Right lobe of liver (tissue), 6 donors: ENCODE measurements at places on chromosomes 2 and 18. TPM values are rescaled to one million over a fixed set of nuclear protein-coding genes. Genes with fewer than 3 reads are reported as not detected.

CHRND gene
- not detected for total RNA-seq

AOX1 gene
- total RNA-seq, result 560 TPM

MYO7B gene
- total RNA-seq, result not detected

KIF5C gene
- total RNA-seq, result 0.32 TPM

SAG gene
- not detected for total RNA-seq

GRCh38 chr2:1749489-1750119 lies 5.3 kb upstream of the PXDN start:
- H3K36me3 ChIP-seq, result no peaks in the 10 kb centered on the region
- H3K4me1 ChIP-seq, result no peaks in the 10 kb centered on the region
- no peak overlapping the region for H3K27ac ChIP-seq
- no peak for DNase-seq

DNA sequence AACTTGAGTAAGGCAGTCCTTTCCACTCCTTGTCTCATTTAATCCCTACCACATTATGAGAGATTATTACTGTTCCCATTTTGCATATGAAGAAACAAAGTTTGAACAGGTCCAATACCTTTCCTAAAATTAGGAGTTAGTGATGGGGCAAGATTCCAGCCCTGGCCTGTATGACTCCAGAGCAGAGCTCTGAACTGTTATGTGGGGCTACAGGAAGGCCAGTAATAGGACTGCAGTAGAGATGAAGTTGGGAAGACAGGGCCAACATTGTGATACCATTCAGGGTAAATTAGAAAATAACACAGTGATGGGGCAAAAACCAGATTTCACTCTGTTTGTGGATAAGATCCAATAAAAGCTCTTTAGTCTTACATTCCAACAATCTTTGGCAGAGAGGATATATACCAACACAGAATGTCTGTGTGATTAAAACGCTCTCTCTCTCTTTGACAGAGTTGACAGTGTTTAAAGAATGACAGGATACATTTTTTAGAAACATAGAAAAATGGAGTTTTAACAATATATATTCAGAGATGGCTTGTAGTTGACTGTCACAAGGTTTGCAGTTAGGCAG lies 22.7 kb downstream of the KATNAL2 start:
- no peak for DNase-seq
- H3K4me3 ChIP-seq, result no peak overlapping the region
- no peak overlapping the region for H3K27ac ChIP-seq
- H3K4me1 ChIP-seq, result no peaks in the 10 kb centered on the region

GRCh38 chr18:34647251-34647650 lies 62.8 kb upstream of the DTNA start:
- no peaks in the 10 kb centered on the region for H3K36me3 ChIP-seq
- H3K27ac ChIP-seq, result no peak overlapping the region
- DNase-seq, result no peak
- no peak overlapping the region for H3K4me3 ChIP-seq
- no peaks in the 10 kb centered on the region for H3K4me1 ChIP-seq

DNA sequence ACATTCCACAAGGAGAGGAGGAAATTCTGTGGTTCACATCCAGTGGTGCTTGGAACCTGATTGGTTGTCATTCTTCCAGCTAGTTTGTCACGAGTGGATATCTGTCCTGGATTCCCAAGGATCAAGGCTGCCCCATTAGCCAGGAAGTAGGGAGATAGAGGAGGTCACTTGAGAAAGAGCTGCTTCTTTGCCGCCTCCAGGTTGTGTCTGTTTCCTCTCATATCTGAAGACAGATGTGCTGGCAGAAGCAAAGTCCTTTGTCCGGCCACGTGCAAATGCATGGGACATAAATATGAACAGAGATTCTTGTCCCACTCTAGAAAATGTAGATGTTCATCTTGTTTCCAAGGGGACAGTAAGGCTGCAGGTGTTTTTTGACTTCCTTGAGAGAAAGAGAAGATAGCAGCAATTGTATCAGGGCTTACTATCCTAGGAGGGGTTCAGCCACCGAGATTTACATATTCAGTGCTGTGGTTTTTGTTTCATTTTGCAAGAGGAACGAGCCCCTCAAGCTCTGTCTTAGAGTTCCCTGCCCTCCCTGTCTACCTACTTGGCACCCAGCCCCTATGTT lies 174.4 kb downstream of the RPIA start:
- no peak for DNase-seq
- H3K27me3 ChIP-seq, result no peaks in the 10 kb centered on the region
- no peak overlapping the region for H3K4me3 ChIP-seq
- no peaks in the 10 kb centered on the region for H3K36me3 ChIP-seq
- H3K27ac ChIP-seq, result no peak overlapping the region

DNA sequence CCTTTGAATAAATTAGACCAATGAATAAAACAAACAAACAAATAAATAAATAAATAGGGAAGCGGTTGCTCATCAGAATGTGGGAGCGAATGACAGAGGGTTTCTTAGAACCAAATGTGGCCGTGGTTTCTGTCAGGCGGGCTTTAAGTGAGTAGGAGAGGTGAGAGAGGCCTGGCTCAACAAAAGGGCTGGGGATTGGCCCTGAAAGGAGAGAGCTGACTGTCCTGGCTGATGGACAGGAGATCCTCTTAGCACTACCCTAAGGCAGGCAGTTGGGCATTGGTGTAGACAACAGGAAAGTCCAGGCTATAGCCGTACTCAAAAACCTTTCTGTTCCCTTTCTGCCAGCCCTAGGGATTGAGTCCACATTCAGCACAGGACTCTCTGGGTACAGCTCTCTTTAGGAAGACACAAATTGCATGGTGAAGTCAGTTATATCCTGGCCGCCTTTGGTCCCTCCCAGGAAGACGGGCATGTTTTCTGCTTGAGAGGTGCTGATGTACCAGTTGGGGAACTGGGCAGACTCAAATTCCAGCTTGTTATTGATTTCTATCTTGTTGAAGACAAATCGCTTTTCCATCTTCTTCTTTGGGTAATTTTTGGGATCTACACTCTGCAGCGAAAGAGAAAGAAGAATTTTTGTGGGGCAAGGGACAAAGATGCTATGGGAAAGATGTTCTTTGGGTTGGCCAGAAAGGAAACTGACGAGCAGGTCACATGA lies 6.5 kb downstream of the IL1B start:
- no peaks in the 10 kb centered on the region for H3K27me3 ChIP-seq
- no peaks in the 10 kb centered on the region for H3K36me3 ChIP-seq
- no peak overlapping the region for H3K27ac ChIP-seq
- H3K4me3 ChIP-seq, result no peak overlapping the region
- DNase-seq, result no peak

DNA sequence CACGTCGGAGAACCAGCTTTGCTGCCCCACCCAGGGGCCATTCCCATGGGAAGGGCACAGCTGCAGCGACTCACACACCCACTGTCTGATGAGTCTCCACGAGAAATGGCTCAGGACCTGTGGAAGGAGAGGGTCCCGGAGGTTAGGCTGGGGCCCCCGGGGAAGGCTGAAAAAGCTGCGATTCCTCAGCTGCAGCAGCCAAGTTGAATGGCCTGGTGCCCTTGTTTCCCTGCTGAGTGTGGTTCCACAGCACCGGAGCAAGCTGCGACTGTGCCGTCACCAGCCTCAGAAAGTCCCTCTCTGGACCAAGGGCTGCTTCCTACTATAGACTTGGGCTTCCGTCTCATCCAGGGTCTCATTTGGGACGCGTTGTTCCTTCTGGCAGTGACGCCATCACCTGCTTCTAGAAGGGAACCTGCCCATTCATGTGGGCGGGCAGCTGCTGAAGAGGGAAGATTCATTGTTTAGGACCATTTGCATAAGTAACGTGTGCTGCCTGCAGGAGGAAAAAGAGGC lies 180.2 kb downstream of the INHBB start:
- H3K36me3 ChIP-seq, result no peaks in the 10 kb centered on the region
- DNase-seq, result no peak
- no peak overlapping the region for H3K4me3 ChIP-seq
- no peaks in the 10 kb centered on the region for H3K27me3 ChIP-seq
- H3K27ac ChIP-seq, result peak overlapping the region; percentile 53
